ENCODE measurements at places on chromosomes 3 and 15. TPM values are rescaled to one million over a fixed set of nuclear protein-coding genes. Genes with fewer than 3 reads are reported as not detected.

LRRC15 gene
- total RNA-seq: not detected

MCF2L2 gene
- total RNA-seq: 1.7 TPM

MAPKBP1 gene
- 13.8 TPM for total RNA-seq

CLCN2 gene
- total RNA-seq: 2.9 TPM

CCDC9B gene
- 1.9 TPM for total RNA-seq

LRRIQ4 gene
- total RNA-seq: 0.12 TPM

TICRR gene
- total RNA-seq: 20.7 TPM

Measured in activated naive CD4-positive, alpha-beta T cell treated with anti-CD3 and anti-CD28 coated beads for 36 hours (primary cell).